DMS 273 treated with DMSO at 0.1 percent for 48 hours (cell line): ENCODE measurements at places on chromosomes 2 and 18.

- peak; percentile 75 for DNase-seq
These were observed 47.5 kb downstream of the ZFP36L2 start for GRCh38 chr2:43178602-43179542.

DNA sequence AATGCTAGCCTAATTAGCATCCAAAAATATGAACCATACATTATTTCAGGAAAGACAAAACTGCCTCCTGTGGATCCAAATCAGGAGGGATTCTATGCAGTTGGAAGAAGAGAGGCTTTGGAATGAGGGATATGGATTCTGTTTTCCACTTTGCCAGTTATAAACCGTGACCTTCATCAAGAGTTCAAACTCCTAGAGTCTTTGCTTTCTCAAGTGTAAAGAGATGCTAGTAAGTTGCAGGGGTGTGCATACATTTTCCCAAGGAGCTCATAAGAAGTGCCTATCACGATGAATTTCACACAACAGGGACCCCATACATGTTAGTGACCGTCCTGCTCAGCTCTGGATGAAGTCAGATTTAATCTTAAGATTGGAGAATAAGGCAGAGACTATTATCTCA lies 542.5 kb downstream of the SOX11 start:
- DNase-seq, result no peak

- no peak for DNase-seq
These were observed 212.7 kb upstream of the SLC14A2 start for GRCh38 chr18:45402485-45403056.

DNA sequence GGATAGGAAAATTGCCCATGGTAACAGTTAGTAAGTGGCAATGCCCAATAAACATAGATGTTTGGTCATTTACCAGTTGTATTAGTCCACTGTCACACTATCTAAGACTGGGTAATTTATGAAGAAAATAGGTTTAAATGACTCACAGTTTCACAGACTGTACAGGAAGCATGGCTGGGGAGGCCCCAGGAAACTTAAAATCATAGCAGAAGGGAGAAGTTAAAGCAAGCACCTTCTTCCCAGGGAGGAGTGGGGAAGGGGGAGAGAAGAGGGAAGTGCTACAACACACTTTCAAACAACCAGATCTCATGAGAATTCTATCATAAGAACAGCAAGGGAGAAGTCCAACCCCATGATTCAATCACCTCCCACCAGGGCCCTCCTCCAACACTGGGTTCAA lies 23.4 kb downstream of the NR4A2 start:
- no peak for DNase-seq
